Activated naive CD8-positive, alpha-beta T cell treated with anti-CD3 and anti-CD28 coated beads for 36 hours (primary cell): ENCODE measurements at places on chromosomes 3 and 15.

- no peak overlapping the region for H3K27ac ChIP-seq
- no peaks in the 10 kb centered on the region for H3K27me3 ChIP-seq
- no peak for DNase-seq
- H3K36me3 ChIP-seq = no peaks in the 10 kb centered on the region
- H3K4me3 ChIP-seq = no peak overlapping the region
Measured at GRCh38 chr3:15299036-15299435, 33.4 kb downstream of the SH3BP5 start.

DNA sequence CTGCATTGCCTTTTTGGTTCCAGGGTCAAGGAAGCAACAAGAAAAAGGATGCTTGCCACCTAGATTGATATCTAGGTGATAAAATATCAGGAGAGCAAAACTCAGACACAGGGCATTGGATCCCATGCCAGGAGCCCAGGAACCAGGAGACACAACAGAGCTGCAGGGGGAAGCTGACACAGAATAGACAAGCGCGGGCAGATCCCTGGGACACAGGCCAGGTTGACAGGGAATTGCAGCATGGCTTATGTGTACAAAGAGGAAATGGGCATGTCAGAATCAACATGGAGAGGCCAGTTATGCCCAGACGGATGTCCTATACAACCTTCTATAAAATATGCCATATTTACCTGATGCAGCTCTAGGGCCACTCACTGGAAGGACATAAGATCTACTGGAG is 84.2 kb downstream of the SEMA6D start:
- no peak for DNase-seq
- H3K27ac ChIP-seq = no peak overlapping the region
- peaks cover 4% of the 10 kb centered on the region for H3K27me3 ChIP-seq
- no peaks in the 10 kb centered on the region for H3K36me3 ChIP-seq

DNA sequence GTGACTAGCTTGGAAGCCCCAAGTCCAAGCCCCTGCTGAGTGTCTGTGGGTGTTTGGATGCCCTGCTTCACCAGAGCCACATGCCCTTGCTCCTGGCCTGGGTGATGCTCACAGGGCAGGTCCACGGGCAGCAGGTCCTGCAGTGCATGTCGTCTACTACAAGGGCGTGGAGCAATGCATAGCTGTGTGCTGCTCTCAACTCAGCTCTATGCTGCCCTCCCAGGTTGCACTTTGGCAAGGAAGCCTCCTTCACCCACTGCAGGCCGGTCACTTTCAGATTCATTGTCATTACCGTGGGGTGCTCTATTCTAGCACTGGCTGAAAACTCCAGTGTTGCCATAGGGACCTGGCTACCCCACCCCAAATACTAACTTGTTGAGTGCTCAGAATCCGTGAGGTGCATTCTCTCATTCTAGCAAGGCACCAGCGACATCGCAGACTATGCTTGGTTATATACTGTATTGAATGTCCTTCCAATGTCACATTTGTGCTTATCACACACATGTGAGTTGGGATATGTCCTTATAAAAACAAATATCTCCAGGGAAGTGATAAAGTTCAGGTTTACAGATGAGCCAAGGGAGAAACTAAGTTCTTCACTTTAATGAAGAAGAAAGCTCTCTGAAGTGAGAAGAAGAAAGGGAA is 51.8 kb downstream of the GRAMD1C start:
- H3K27ac ChIP-seq = no peak overlapping the region
- H3K36me3 ChIP-seq = no peaks in the 10 kb centered on the region
- H3K4me3 ChIP-seq = no peak overlapping the region
- no peaks in the 10 kb centered on the region for H3K4me1 ChIP-seq

DNA sequence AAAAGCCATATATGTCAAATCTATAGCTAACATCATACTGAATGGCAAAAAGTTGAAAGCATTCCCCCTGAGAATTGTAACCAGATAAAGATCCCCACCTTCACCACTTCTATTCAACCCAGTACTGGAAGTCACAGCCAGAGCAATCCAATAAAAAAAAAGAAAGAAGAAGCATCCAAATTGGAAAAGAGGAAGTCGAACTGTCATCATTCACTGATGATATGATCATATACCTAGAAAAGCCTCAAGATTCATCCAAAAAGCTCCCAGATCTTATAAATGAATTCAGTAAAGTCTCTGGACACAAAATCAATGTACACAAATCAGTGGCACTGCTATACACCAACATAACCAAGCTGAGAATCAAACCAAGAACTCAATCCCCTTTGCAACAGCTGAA is 97.4 kb downstream of the CBLB start:
- H3K27ac ChIP-seq = peak overlapping the region; percentile 52
- H3K4me3 ChIP-seq = no peak overlapping the region
- no peak for DNase-seq
- no peaks in the 10 kb centered on the region for H3K27me3 ChIP-seq

- peaks cover 23% of the 10 kb centered on the region for H3K4me1 ChIP-seq
- no peak overlapping the region for H3K27ac ChIP-seq
Measured at GRCh38 chr15:48800811-48801455, 9.9 kb downstream of the CEP152 start.

DNA sequence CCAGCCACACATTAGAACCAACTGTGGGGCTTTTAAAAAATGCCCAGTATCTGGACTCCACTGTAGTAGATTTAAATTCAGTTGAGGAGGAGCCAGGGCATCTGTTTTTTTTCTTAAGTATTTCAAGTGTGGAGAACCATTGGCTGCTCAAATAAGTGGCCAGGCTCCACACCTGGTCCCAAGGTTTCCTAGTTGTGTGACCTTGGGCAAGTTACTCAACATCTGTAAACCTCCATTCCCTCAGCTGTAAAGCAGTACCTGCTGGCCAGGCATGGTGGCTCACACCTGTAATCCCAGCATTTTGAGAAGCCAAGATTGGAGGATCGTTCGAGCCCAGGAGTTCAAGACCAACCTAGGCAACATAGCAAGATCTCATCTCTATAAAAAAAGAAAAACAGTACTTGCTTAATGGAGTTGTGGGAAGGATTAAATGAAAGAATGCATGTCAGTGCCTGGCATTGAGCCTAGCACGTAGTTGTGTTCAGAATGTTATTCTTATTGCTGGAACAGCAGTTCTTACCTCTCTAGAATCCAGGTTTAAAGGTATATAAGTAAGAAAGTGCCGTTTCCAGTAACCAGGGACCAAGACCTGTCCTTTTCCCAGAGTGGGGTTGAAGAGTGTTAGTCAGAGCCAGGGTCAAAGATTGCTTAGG is 2.0 kb downstream of the PPP1R14D start:
- no peak overlapping the region for H3K4me3 ChIP-seq
- H3K4me1 ChIP-seq = no peaks in the 10 kb centered on the region
- H3K36me3 ChIP-seq = no peaks in the 10 kb centered on the region
- no peak for DNase-seq
- H3K27me3 ChIP-seq = peaks cover 5% of the 10 kb centered on the region

- DNase-seq = no peak
- H3K27me3 ChIP-seq = no peaks in the 10 kb centered on the region
- no peaks in the 10 kb centered on the region for H3K36me3 ChIP-seq
- no peaks in the 10 kb centered on the region for H3K4me1 ChIP-seq
- no peak overlapping the region for H3K27ac ChIP-seq
Measured at GRCh38 chr3:57855281-57855680, 99.2 kb downstream of the SLMAP start.
